ENCODE measurements at places on chromosomes 3 and 15. TPM values are rescaled to one million over a fixed set of nuclear protein-coding genes. Genes with fewer than 3 reads are reported as not detected.

Gene RPL14
- total RNA-seq, result 216 TPM

Gene IMPG2
- 0.20 TPM for total RNA-seq

Gene TRANK1
- 11.4 TPM for total RNA-seq

Gene PLA2G4E
- total RNA-seq, result not detected

Gene UACA
- total RNA-seq, result 92.1 TPM

Gene RNU6-1
- total RNA-seq, result not detected

Gene GABRR3
- total RNA-seq, result not detected

Gene C15orf62
- total RNA-seq, result not detected

Gene CCDC9B
- 2.9 TPM for total RNA-seq

Gene ARIH1
- total RNA-seq, result 22.0 TPM

Gene HDC
- total RNA-seq, result not detected

Gene HTR3C
- total RNA-seq, result not detected

Gene VIPR1
- total RNA-seq, result not detected

Gene TIMP4
- total RNA-seq, result 12.7 TPM

Gene CFAP91
- total RNA-seq, result 0.73 TPM

Gene MKRN3
- 2.3 TPM for total RNA-seq

Gene TMCO5A
- total RNA-seq, result not detected

Gene IQCF5
- total RNA-seq, result not detected

Gene NR1I2
- not detected for total RNA-seq

Gene OR4F6
- total RNA-seq, result not detected

Gene EIF5A2
- 5.9 TPM for total RNA-seq

Measured in subcutaneous preadipocyte (primary cell).